ENCODE measurements at places on chromosomes 2 and 18.

GRCh38 chr2:191864628-191865374 lies 17.9 kb upstream of the CAVIN2 start:
- DNase-seq, result no peak

DNA sequence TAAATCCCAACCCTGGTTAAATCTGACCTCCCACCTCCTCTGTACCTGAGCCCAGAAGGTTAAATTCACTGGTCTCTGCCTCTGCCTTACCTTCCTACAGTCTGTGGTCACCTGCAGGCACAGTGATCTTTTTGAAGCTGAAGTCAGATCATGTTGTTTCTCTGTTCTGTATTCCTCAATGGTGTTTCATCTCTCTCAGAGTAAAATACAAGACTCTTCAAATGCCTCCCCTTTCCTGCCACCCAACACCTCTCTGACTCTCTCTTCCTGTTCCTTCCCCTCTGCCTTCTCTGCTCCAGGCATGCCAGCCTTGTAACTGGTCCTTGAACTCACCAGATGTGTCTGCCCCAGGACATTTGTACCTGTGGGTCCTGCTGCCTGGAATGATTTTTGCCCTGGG lies 219.3 kb downstream of the UXS1 start:
- DNase-seq, result no peak

DNA sequence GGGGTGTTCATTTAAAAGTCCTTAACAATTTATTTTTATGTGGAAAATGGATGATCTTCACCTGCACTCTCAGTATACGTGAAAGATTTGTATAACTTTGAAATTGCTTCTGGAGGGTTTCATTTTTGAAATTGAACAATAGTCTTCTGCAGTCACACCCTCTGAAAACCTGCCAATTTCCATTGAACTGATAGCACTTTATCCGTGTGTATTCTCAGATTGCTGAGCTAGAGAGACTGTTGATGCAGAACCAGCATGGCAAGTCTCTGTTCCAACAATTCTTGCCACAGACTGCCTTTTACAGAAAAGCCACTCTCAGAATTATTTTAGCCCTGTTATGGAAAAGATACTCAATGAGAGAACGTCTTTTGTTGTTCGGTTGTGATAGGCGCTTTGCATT lies 6.6 kb upstream of the GULP1 start:
- no peak for DNase-seq

DNA sequence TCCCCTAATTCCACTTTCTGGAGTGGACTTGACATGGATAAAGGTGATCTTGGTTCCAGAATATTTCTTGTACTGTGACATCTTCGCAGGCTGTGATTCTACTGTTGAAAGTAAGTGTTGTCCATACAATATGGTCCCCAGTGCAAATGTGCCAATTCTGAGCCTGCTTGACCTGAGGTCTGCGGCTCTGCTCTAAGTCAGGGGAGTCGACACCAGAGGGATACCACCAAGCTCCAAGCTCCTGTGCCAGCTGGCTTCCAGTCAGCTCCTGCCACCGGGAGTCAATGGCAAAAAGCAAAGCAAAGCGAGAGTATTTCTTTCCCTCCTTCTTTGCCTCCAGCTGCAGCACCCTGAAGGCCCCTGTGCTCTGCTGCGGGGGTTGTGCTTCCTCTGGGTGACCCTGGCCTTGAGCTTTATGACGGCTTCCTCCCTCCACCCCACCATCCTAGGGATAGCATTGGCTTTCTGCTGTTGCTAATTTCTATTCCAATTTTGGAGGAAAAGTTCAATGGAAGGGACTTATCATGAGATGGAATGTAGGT lies 50.4 kb downstream of the SLC35F5 start:
- DNase-seq, result no peak

All from stimulated activated CD4-positive, alpha-beta T cell treated with anti-CD3 and anti-CD28 coated beads, Interleukin-4, amount 100 ng/mL, for 1 hour (primary cell).